KG1 (cell line): ENCODE measurements at places on chromosomes 7 and 10.

DNA sequence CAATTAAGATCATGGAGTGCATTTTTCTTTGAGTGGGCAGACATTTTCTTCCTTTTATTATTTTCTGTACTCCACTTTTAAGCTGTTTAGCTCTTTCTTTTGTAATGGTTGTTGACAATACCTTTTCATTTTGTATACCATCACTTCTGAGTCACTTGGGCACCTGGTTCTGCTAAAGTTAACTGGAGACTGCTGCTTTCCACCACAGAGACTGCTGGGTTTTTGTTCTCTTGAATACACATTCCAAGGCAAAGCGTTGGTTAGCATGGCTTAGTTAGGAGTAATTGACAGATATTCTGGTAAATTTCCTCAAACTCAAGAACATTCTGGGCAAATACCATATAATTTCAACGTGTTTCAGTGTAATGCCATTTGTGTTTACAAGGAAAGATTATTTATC is 541.9 kb upstream of the CELF2 start:
- DNase-seq, result no peak

DNA sequence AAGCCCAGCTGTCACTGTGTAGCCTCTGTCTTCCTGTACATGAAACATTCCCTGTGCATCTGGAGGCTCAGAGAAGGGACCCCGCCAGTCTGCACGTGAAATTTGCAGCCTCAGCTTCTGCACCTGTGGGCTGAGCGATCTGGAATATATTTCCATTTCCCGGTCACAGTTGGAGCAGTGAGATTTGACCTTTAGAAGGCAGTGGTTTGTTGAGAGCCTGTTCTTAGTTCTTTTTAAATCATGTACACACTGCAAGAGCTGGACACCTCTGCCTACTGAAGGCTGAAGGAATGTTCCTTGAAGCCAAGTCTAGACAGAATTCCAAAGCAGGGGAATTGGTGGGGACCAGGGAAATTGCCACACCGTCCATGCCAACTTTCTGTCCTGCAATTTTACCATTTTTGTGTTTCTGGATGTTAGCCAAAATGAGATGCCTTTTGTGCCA is 706.6 kb downstream of the INHBA start:
- no peak for DNase-seq

DNA sequence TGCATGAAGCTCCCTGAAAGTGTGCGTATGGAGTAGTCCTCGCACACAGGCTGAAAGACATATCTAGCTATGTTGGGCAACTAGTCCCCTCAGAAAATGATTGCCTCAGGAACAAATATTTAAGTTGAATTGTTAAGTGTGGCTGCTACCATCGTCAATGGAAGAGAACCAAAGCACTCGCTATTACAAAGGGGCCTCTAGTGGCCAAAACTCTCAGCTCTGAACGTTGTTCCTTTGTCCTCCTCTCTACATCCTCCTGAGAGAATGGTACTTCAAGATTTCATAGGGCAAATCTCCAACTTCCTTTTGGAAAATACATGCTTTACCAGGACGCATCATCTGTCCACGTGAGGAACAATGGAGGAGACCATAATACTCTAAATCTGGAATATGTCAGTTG is 209.9 kb downstream of the NRG3 start:
- DNase-seq, result no peak

GRCh38 chr7:42227936-42228591 is 8.9 kb downstream of the GLI3 start:
- no peak for DNase-seq

GRCh38 chr10:86410542-86411124 is 44.0 kb upstream of the GRID1 start:
- DNase-seq, result no peak

DNA sequence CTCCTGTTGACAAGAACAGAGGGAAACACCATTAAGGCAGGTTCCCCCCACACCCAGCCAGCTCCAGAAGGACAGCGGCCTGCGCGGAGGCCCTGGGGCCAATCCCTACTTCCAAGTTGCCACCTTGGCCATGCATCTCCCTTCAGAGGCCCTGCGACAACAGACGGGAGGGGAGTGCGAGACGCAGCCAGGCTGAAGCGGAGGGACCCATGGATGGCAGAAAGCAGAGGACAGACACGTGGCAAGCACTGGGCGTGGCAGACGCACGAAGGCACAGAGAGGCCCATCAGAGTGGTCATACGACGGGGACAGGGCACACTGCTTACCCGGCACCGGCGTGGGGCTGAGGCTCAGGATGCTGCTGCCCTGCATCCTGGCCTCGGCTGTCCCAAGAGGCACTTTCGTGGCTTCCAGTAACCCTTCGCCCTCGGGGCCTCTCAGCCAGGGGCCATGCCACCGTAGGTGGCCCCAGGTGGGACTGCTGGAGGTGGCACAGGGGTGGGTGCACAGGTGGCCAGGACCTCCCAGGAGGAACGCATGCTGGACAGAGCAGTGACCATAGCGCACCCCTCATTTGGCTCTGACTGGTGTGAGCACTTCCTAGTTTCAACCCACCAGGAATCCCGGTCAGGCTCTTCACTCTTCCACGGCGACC is 11.4 kb downstream of the CXCL12 start:
- DNase-seq, result no peak

GRCh38 chr10:33820531-33820930 is 486.1 kb upstream of the NRP1 start:
- no peak for DNase-seq

- peak; percentile 74 for DNase-seq
Observed at GRCh38 chr7:83468251-83468739, 180.6 kb downstream of the SEMA3E start.

DNA sequence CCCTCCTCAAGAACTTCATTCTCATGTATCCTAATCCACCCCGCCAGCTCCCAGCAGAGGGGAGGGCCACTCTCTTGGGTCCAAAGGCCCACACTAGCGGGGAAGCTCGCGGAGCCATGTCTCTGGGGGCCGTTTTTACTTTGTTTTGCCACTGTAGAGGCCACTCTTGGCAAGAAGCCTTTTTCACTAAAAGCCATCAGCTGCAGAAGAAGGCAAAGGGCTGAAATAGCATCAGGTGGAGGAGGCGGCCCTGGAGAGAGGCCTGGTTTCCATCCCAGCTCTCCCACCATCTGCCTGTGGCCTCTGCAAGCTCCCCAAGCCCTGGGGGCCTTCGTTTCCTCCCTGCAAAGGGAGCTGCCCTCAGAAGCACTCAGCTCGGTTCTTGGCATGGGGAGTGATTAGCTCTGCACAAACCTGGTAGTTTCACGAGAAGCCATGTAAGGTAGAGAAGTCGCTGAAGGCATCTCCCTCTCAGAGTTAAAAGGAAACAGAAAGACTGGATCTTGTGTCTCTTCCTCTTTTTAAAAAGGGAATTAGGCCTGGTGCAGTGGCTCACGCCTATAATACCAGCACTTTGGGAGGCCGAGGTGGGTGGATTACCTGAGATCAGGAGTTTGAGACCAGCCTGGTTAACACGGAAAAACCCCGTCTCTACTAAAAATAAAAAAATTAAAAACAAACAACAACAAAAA is 70.3 kb downstream of the PARP12 start:
- no peak for DNase-seq

DNA sequence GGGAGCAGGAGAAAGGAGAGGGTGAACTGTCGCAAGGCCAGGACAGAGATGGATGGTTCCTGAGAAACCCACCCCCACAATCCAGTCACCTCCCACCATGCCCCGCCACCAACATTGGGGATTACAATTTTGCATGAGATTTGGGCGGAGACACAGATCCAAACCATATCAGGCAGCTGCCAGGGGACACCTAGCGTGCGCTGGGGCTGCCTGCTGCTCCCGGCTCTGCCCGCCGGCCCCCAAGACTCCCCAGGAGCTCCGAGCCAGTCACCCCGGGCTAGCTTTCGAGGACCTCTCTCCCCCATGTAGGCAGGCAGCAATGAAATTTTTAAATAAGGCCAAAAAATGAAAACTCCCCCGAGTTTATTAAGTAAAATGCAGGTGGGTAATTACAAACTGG is 111.7 kb downstream of the UNCX start:
- DNase-seq, result no peak

DNA sequence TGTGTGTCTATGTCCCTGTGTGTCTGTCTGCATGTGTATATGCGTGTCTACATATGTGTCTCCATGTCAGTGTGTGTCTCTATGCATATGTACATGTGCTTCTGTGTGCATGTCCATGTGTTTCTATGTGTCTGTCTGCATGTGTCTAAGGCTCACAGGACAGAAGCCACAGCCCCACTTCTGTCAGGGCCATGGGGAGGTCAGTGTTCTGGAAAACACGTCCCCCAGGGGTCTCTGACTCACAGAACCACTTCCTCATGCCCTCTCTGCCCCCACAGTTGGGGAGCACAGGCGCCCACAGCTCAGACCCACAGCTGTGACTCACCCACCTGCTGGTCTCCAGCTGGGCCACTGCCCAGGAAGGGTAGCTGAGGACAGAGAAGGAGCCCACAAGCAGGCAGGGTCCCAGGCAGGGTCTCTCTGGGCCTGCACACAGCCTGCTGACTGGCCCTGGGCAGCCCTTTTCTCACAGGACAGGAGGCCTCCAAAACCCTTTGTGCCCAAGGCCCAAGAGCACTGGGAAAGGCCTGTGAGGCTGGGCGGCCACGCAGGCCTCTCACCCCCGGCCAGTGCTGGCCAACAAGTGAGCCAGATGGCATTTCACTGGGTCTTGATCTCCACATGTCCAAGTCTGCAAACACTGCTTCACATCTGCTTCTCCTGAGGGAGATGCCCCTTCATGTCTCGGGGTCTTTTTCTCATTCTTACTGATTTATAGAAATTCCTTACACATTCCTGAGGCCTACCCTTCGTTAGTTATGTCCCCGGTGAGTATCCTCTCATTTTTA is 102.9 kb upstream of the FAM20C start:
- peak; percentile 57 for DNase-seq

GRCh38 chr7:46685051-46685450 is 764.0 kb upstream of the IGFBP3 start:
- DNase-seq, result no peak

DNA sequence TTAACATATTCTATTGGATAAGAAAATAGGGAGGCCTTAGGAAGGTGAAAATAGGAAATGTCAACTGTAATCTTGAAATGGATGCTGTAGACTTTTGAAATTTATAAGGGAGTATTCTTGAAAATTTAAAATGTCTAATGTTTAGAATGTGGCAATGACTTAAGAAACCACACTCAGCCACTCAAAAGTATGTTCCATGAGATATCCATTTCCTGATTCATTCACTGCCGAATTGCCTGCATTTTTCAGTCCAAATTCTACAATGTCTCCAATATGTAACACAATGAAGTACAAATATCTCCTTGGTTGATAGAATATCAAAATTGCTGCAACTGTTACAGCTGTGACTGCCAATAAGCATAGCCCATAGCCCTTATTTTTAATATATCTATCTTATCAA is 25.9 kb downstream of the PRKG1 start:
- DNase-seq, result no peak

GRCh38 chr7:71976645-71977044 is 435.5 kb downstream of the CALN1 start:
- no peak for DNase-seq

DNA sequence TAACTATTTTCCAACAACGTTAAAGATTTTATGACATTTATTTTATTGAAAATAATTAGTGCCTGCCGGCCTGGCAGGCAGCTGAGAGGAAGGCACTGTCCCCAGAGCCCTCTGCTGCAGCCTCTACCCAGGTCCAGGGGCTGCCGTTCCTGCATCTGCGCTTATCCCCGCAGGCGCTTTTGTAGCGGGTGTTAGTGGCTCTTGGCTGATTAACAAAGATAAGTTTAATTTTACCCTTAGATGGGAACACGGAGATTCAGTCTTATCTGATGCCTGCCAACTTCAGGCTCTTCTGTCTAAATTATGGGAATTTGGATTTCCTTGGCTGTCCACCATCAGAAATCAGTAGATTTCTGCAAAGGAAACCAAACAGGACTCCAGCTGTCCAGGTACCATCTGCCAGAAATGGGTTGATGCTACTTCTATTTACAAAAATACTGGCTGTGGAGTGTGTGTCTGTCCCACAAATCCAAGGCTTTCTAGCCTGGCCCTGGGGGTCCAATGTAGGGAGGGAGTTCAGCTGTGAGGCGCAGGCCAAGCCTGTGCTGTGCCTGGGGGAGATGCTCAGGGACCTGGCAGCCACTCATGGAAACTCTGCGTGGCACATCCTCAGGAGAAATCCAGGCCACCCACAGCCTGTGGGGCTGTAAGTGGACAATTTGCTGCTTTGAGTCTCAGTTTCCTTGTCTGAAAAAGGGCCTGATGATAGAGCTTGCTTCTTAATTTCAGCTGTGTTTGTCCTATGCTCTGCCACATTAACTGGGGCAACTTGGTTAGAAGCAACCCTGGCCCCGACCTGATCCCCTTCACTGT is 62.0 kb upstream of the IGFBP3 start:
- DNase-seq, result no peak

DNA sequence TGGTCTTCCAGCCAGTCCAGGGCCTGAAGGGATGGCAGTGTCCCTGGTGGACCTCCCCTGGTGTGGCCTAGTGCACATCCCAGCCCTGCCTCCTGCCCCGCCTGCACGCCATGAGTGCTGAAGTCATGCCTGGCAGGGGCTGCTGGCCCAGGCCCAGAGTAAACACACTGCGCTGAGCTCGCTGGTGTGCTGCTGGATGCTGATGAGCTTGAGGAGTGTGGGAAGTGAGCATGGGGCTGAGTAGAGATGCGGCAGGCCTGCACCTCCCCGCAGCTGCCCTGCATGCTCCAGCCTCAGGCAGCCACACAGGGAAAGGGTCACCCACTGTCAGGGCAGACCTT is 43.2 kb downstream of the HTRA1 start:
- no peak for DNase-seq

DNA sequence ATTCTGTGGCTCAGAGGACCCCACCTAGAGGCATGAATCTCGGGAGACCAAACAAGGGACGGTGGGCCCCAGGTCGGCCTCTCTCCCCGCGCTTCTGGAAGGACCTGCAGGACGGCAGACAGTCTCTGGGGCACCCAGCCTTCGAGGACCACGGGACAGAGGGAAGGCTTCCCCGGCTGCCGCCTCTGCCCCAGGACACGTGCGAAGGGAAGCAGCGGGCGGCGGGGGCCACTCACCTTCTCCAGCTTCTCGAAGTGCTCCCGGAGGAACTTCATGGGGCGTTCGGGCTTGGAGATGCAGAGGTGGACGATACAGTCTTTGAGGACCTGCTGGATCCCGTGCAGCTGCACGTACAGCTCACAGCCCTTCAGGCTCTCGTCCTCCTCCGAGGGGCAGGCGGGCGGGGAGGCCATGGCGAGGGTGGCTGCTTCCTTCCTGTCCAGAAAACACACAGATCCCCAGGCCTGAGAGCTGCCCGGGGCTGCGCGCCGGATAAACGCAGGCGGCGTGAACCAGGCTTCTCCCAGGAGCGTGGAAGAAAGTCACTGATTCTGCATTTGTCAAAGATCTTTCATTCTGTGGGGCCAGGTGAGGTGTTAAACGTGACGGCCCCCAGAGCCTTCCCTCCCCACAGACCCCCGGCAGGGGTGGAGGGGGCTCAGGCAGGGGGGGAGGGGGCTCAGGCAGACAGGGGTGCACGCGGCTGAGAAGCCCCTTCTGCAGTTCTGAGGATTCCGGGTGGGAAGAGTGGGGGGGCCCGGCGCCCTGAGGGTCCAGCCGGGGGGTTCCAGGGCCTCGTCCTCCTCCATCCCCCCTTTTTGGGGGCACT is 15.2 kb upstream of the DNAAF5 start:
- DNase-seq, result no peak
